ENCODE measurements at places on chromosomes 12 and 14.

DNA sequence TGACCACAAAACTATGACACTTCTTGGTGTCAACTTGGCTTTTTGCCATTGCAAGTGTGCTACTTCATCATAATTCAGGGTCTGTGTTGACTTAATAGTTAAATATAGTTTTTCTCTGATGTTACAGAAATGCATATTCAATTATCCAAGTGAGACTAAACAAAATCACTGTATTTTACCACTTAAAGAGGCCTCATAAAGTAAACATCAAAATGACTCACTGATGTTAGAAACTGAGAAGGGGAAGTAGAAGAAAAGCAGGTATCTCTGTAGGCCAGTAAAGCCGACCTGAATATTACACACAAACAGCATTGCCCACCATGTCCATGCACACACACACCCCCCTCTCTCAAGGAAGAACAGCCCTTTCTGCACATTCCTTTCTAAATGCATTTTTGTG, 55.4 kb downstream of the RPAP3 start:
- no peak for DNase-seq

GRCh38 chr14:95488376-95489213, 27.9 kb downstream of the SYNE3 start:
- DNase-seq, result no peak

DNA sequence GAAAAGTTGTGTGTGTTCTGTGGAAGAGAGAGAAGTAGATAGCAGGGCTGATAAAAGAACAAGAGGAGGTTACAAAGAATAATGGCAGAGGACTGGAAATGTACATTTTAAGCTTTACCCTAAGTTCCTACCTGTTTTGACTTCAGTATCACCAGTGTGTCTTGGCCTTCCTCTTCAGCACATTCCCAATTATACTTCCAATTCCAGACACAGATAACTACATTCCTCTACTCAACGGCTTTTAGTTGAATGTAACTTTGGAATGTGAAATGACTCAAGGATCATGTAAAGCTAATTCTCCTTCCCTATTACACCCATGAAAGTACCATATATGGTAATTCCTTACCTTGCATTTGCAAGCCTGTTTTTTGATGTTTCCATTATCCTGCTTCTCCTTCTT, 5.0 kb downstream of the MGST1 start:
- no peak for DNase-seq

DNA sequence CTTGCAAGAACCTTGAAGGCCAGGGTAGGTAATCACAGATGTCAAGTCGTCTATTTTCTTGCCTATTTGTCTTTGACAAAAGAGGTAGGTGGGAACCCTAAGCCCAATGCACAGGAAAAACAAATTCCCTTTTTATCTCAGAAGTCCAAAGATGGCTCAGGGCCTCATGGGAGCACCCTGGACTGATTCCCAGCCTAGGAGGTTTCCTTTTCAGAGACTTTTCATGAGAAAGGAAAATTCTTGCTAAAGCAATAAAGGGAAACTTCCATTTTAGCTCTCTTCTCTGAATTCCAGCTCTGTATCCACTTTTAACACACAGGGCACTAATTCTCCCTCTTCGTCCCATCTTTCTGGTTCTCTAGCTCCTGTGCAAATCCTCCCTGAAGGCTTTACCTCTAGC, 1.2 kb downstream of the ZNF641 start:
- DNase-seq, result no peak

DNA sequence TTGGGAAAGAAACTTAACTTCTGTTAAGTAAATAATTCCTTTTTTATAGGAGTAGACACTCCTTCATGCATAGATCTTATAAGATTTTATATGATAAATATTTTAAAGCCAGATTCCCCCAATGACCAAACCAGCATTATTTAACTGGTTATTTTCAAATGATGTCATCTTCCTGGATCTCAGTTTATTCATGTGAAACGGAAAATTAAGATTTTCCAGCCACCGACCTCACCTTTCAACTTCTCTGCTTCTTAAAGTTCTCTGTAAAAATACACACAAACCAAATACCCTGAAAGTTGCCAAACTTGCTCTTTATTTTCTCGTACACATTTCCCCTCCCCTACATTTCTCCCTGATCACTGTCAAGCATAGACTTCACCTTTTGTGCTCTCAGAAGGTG, 364.2 kb downstream of the GALC start:
- DNase-seq, result no peak

Measured in HT1080 (cell line).